ENCODE measurements at places on chromosomes 12 and 14.

DNA sequence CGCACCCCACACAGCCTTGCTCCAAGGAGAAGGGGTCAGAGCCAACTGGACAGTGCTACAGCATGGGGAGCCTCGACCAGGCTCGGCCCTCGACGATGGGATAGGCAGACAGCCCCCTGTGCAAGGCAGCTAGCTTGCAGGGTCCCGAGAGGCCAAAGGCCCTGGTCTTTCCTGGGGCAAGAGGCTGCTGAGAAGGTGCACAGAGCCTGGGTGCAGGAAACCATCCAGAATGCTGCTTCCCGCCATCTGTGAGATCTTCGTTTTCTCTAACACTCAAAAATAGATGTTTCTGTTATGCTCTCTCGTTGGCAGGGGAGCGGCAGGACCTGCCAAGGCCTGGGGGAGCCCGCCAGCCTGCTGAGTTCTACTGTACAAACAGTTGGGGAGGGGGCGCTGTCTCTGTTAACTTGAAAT is 168.0 kb upstream of the RTL1 start:
- DNase-seq: no peak

DNA sequence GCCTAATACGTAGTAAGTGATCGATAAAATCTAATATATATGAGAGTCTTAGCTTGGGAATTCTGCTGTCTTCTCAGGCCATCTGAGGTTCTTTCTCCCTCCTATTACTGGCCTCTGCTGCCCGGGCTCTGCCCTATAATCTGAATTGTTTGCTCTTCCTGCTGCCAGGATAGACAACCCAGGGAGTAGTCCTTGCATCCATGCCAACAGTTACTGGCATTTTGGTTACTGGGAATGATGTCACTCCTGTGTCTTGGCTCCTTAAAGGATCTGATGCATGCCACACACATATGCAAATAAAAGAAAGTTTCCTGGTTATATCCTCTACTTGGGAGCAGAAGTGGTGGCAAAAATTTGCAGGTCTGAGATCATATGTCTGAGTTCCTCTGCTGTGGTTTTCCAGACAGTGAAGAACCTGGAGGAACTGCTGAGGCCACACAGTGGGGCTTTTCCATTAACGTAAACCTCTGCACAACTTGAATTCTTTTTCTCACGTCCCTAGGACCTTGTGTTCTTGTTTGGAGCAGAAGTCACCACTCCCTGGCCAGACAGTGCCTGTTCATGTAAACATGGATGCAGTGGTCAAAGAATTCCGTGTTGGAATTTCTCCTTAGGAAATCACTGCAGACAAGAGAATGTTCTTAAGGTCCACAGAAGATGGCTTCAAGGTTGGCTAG is 320.6 kb upstream of the TBX3 start:
- DNase-seq: no peak

DNA sequence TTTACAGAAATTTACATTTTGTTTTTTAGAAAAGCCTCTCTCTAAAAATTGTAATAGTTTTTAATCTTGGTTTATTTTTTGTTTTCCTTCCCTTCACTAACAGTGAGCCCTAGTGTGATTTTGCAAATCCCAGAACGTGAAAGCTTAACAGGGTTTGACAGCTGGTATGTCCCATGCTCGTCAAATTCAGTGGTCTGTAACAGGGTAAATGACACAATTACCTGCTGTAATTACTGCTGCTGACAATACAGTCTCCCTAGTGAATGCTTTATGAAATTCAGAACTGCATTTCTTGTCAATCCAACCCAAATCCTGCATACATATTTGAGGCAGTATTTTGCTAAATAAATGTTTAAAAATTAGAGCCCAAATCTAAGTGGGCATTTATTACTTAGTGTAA is 249.2 kb downstream of the NELL2 start:
- no peak for DNase-seq

DNA sequence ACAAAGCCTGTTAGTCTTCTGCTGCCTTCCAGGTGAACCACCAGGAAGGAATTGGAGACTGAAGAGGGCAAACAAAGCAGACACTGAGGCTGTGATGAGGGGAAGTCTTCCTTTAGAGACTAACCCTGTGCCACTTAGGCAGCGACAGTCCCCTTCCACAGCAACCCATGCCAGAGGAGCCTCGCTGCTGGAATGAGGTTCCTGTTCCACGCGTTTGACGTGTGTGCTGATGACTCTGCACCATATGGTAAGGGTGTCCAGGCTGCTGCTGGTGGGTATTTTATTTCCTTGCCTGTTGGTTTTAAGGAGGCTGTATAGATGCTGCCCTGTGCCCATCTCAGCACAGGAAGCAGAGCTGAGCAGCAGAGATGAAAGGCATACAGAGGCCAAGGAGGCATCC is 361.9 kb upstream of the FKBP4 start:
- DNase-seq: no peak

- no peak for DNase-seq
These were observed 3.5 kb downstream of the B3GNT4 start for GRCh38 chr12:122206976-122207375.

DNA sequence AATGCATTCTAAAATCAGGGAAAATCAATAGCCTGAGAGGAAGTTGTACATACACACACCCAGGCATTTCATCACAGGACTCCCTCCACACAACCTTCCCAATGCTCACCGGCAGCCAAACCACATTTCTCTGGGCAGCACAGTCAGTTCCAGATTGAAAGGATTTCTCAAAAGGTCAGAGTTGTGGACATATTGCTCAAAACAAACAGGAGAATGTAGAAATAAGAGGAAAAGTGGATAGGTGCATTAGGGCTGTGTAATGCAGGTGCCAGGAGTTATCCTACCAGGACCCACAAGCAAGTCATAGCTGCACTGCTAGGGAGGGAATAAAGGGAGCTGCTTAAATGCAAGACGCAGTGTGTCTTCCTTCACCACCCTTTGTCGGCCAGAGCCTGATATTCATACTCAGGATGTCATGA is 62.9 kb downstream of the GCH1 start:
- DNase-seq: no peak

DNA sequence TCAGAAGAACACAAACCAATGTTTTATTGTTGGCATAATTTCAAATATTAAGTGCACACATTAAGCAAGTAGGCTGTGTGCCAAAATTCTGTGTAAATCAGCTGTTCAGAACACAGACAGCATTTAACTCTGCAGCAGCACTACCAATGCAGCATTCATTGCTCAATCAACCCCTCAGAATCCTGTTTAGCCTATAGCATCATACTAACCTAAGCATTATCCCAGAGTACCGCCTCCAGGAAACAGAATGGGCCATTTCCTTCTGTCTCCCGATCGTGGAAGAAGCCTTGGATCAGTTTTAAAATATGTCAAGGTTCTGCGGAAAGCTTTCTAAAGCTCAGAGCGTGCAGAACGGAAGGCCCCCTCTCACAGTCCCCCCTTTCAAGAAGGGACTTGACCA is 3.3 kb downstream of the IL26 start:
- peak; percentile 11 for DNase-seq

DNA sequence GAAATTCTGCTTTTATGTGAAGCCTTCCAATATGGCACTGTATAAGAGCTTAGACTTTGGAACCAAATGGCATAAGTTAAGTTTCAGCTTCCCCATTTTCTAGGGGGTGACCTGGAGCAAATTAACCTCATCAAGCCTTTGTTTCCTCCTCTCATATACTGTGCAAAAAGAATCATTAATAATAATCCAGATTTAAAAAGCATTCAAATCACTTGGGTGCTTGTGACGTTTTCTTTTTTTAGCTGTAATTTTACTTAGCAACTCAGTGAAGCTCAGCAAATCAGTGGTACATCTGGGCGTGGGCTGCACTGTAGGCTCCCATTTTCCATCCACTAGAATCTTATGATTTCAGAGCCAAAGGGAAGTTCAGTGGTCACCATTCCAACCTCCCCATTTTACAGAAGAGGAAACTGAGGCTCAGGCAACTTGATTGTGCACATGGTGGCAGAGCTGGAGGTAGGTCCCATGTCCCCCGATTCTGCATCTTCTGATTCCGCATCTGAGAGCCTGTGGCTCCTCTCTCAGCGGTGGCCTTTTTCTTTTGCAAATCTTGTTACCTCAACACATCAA is 131.2 kb downstream of the SNAPC1 start:
- no peak for DNase-seq

DNA sequence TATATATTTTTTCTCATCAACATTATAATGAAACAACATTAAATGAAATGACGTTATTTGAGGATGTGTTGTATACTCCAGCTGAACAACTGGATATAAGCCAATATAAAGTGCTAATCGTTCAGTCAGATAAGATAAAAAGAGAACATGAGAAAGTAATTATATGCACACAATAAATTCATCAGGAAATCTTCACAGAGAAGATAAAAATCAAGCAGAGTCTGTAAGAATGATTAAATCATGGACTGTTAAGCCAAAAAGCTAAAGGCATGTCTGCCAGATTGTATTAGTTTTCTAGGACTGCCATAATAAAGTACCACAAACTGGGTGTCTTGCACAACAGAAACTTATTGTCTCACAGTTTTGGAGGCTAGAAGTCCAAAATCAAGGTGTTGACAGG is 178.6 kb downstream of the NELL2 start:
- DNase-seq: no peak

DNA sequence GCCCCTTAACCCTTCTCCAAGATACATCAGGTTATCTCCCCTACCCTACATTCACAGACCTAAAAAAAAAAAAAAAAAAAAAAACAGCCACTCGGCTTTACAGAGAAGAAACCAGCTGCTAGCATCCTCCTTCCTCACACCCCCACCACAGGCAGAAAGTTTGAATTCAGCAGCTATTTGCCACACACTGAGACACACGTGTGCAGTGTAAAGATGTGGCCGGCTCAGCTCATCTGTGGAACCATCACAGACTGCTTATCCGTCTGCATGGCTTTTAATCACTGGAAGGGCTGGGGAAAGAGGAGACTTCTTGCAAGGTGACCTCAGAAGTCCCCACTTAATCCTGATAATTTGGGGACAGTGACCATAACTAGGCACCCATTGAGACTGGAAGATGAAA is 50.0 kb downstream of the VWF start:
- no peak for DNase-seq

DNA sequence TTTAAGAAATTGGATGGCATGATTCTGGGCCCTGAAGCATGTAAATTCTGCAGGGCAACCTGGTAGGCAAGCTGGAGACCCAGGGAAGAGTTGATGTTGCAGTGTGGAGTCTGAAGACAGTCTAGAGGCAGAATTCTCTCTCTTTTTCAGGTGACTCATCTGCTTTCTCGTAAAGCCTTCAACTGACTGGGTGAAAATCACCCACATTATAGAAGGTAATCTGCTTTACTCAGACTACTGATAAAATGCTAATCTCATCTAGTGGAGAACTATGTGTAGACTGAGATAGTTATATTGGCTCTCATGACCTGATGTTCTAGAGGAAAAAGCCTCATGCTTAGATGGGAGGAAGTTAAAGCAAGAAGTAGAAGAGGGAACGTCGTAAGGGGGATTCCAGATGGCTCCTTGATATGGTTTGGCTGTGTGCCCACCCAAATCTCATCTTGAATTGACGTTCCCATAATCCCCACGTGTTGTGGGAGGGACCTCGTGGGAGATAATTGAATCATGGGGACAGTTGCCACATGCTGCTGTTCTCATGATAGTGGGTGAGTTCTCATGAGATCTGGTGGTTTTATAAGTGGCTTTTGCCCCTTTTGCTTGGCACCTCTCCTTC is 723.8 kb downstream of the BCL11B start:
- no peak for DNase-seq
